ENCODE measurements at places on chromosomes 13 and 19. TPM values are rescaled to one million over a fixed set of nuclear protein-coding genes. Genes with fewer than 3 reads are reported as not detected.

The HTR2A gene
- total RNA-seq, result not detected

The ICAM3 gene
- total RNA-seq, result 194 TPM

The FFAR2 gene
- total RNA-seq, result not detected

The MLLT1 gene
- 37.3 TPM for total RNA-seq

The LYPD3 gene
- total RNA-seq, result 1.1 TPM

The SSC5D gene
- total RNA-seq, result 0.50 TPM

The CYP4F22 gene
- total RNA-seq, result 6.2 TPM

The EBI3 gene
- not detected for total RNA-seq

The ALG5 gene
- 32.0 TPM for total RNA-seq

The LYPD5 gene
- total RNA-seq, result 0.70 TPM

The PRR19 gene
- 0.44 TPM for total RNA-seq

The RGL3 gene
- not detected for total RNA-seq

The CGB3 gene
- total RNA-seq, result not detected

The CGB8 gene
- not detected for total RNA-seq

The MZT1 gene
- 20.6 TPM for total RNA-seq

The RASA3 gene
- 39.3 TPM for total RNA-seq

The PSG3 gene
- total RNA-seq, result not detected

The TMEM86B gene
- total RNA-seq, result 13.8 TPM

The POSTN gene
- total RNA-seq, result not detected

The SHISA2 gene
- 0.45 TPM for total RNA-seq

The LILRB3 gene
- total RNA-seq, result 1.1 TPM

The LRRC63 gene
- total RNA-seq, result 1.7 TPM

The SPTBN4 gene
- total RNA-seq, result 0.47 TPM
